ENCODE measurements at places on chromosomes 4 and X.

DNA sequence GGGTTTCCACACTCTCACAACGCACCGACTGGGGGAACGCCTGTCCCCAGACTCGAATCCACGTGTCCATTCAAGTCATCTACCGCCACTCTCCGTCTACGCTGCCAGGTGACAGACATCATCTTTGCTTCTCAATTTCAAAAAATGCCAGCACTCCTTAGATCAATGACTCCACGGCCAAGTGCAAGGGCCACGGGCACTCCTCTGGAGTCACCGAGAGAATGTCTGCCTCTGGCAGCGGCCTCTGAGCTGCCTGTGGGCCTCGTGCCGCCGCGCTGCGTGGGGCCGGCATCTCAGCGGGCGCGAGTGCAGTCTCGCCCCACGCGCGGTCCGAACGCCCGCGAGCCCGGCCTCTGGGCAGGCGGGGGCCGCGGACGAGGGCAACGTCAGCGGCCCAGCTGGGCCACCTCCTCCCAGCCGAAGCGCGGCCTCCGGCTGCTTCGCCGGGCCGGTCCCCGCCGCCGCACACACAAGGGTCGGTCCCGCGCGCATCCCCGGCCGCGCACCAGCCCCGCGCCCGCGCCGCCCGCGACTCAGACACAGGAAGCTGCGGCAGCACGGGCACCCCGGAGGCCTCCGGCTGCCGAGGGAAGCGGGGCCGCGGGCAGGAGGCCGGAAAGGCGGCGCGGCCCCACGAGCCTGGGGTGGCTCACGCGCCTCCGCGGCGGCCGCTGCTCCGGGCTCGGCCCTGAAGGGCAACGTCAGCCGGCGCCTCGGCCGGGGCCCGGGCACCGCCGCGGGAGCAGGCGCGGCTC is 450 bp downstream of the ACSL1 start:
- DNase-seq: peak; percentile 58

DNA sequence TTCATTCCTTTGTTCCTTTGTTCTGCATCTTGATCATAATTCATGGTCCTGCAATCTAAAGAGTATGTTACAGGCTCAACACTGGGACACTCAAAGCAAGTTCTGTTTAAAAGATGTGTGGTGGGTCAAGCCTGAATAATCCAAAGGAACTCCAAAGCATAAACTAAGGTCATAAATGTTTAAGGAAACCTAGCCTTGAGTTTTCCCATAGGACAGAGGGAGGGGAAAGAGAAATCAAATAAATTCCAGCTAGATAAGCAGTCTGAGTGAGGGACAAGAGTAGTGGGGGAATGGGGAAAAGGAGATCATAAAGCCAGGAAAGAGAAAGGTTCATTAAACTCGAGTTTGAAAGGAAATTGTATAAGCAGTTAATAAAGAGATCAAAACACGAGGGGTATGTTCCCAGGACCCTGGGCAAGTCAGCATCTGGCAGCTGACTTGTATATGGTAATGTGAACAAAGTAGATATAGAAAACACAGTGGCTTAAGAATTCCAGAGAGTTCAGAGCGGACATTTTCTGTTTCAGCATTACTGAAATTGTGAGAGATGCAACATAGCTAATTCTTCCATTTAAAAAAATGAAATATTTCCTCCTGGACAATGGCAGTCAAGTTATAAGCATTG is 125.8 kb upstream of the EDNRA start:
- DNase-seq: no peak

GRCh38 chrX:153433161-153433680 is 12.6 kb downstream of the TREX2 start:
- DNase-seq: no peak

- DNase-seq: no peak
Measured at GRCh38 chr4:11440481-11441193, 11.9 kb upstream of the HS3ST1 start.

- no peak for DNase-seq
Measured at GRCh38 chr4:115720611-115721010, 607.2 kb upstream of the NDST4 start.

DNA sequence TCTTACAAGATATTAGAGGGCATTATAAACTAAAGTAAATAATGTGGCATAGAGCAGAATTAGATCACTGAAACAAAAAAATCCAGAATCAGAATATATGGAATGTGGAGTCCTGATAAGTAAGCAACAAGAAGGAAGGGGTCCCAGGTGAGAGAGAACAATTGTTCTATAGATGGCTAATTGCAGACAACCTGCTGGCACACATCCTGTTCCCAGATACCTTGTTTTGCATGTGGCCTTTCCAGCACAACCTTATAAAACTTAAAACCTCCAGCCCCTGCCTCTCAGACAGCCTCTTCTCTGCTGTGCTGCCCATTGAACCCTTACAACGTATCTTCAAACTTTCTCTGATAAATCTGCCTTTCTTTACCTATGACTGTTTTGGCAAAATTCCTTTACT is 4.7 kb upstream of the ZNF674 start:
- no peak for DNase-seq

GRCh38 chrX:119693996-119694451 is 1.1 kb upstream of the SEPTIN6 start:
- DNase-seq: no peak

DNA sequence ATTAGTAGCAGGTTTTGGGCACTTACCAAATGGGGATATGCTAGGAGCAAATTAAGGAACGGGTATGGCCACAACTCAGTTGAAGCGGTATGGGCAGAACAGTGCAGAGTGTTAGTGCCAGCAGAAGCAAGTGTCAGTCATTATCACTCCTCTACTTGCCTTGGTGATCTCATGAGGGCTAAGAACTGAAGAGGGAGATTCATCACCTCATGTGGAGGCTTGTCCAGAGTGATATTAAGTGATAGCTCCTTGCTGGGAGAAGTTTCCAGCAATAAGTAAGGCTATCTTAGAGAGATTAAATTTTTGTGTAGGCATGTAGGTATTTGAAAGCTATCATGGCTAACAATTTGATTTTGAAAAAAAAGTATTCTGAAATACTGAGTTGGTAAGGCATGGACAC is 615.4 kb upstream of the SMIM31 start:
- no peak for DNase-seq

DNA sequence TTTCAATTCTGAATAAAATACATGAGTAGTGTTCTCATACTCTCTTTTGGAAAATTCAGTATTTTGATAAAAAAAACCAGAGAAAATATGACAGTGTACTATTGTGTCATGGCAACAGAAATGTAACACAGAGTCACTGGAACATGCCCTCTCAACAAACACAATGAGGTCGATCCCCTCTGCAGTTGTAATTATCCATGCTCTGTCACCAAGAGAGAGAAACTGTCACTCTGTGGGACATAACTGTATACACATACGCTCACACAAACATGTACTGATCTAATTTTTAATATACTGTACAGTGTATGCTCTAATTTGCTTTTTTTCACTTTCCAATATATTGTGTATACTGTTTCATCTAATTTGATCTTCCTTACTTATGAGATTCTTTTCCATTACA is 1136.8 kb upstream of the TENM3 start:
- DNase-seq: no peak

- DNase-seq: no peak
Measured at GRCh38 chrX:119479845-119480244, 11.6 kb downstream of the SLC25A5 start.

- no peak for DNase-seq
Measured at GRCh38 chr4:67459164-67459563, 86.1 kb downstream of the CENPC start.

- peak; percentile 55 for DNase-seq
Measured at GRCh38 chr4:169566021-169566818, 46.2 kb downstream of the NEK1 start.

DNA sequence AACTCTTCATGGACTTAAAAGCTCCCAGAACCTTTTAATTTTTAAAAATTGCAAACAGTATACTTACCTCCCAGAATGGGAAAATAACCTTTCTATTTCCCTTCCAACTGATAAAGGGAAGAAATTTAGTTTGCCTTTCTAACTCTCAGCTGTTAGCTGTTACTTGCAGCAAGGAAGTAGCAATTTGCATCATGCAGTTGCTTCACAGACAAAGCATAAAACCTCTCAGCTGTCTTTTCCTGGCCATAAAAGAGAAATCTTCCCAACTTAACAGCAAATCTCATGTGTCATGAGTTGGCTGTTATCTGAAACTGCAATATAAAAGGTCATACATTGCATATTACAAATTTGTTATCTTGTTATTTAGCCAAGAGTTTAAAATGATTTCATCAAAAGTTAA is 18.4 kb downstream of the C4orf17 start:
- DNase-seq: no peak

DNA sequence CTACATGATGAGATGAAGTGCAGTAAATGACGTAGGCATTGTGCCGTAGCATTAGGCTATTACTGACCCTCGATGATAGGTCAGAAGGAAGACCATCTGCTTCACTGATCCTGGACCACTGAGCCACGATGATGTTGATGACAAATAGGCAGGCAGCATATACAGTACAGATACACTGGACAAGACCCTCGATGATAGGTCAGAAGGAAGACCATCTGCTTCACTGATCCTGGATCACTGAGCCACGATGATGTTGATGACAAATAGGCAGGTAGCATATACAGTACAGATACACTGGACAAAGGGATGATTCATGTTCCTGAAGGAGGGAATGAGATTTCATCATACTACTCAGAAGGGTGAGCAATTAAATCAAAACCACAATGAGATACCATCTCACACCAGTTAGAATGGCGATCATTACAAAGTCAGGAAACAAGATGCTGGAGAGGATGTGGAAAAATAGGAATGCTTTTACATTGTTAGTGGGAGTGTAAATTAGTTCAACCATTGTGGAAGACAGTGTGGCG is 50.9 kb downstream of the BEND4 start:
- DNase-seq: no peak

GRCh38 chr4:86313656-86314055 is 46.2 kb downstream of the MAPK10 start:
- no peak for DNase-seq

Measured in activated CD4-positive, alpha-beta T cell treated with anti-CD3 and anti-CD28 coated beads, Interleukin-2, amount 10 ng/mL, durations not matched to agents 7 days and 5 days (primary cell).